DND-41 (cell line): ENCODE measurements at places on chromosomes 3 and 15.
A peak's percentile ranks its signal among the peaks of the same experiment; 100 is the strongest.

- DNase-seq: no peak
Observed at GRCh38 chr15:22956257-22956977, 23.8 kb downstream of the CYFIP1 start.

GRCh38 chr15:36961956-36962355 lies 138.4 kb downstream of the MEIS2 start:
- DNase-seq: no peak

- no peak for DNase-seq
Observed at GRCh38 chr3:117059067-117059955, 349.7 kb downstream of the TUSC7 start.

DNA sequence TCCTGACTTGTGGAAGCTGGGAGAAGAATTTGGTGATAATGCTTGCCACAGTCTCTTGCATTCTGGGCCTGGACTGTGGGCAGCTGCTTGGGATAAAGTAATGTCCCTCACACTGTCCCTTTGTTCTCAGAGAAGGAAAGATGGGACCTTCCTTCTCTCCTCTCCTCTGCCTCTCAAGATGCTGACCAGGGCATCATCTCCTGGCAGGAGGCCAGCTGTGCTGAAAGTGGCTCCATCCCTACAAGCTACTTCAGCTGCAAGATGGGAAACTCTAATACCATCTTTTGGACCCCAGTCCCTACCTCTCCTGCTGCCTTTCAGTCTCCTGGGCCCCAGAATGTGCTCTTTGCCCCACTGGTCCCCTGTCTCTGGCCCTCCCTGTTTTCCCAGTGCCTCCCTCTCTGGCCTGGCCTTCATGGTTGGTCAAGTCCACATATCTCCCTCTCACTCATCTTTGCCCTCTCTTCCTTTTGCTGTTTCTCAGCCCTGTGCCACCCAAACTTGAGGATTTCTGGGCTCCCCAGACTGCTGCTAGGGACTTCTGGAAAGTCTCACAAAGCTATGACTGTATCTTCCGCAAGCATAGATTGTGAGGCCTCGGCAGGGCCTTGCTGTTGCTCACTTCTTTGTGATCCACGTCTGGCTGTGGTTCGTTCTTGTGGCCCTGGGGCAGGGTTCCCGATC lies 7.1 kb upstream of the SLC6A20 start:
- peak; percentile 7 for DNase-seq

- DNase-seq: no peak
Observed at GRCh38 chr3:178078953-178079352, 457.3 kb upstream of the KCNMB2 start.

DNA sequence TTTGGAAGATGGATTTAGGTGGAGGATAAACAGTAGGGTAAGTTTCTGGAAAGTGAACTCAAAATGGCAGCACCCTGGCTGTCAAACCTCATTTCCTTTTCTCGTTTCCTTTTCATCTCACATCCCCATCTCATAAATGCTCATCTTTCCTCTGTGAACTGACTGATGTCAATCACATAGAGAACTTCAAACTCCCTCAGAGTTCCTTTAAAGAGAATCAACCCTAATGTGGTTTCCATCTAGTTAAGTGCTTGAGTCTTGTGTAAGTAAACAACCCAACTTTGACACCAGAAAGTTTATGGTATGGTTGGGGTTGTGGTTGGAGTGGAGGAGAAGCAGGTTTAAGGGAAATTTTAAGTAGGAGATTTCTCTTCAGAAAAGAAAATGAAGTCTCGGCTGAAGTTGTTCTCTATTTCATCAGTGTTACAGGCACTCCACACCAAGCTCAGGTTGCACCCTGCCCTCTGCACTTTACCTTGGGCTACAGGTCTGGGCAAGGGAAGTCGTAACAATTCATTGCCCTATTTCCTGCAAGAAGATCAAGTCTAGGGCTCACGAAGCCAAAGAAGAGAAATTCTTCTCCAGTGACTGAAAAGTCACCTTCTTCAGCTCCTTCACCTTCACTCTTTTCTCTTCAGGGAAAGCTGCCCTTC lies 34.4 kb upstream of the TNIK start:
- DNase-seq: no peak

- no peak for DNase-seq
Observed at GRCh38 chr15:65032801-65033537, 3.5 kb upstream of the MTFMT start.

DNA sequence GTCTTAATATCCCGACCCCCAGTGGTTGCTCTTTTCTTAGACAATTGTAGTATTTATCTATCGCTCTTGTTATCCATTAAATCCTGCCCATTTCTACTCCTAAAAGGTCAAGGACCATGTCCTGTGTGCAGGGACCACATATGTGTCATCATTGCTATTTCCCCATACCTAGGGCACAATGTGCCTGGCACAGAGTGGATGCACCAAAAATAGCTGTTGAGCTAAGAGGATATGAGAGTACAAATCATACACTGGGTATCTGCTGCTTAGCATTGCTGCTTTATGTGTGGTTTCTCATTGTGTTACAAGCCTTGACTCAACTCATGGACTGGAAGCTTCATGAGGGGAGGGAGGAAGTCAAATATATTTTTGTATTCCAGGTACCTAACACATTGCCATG lies 3.4 kb upstream of the MITF start:
- DNase-seq: no peak

DNA sequence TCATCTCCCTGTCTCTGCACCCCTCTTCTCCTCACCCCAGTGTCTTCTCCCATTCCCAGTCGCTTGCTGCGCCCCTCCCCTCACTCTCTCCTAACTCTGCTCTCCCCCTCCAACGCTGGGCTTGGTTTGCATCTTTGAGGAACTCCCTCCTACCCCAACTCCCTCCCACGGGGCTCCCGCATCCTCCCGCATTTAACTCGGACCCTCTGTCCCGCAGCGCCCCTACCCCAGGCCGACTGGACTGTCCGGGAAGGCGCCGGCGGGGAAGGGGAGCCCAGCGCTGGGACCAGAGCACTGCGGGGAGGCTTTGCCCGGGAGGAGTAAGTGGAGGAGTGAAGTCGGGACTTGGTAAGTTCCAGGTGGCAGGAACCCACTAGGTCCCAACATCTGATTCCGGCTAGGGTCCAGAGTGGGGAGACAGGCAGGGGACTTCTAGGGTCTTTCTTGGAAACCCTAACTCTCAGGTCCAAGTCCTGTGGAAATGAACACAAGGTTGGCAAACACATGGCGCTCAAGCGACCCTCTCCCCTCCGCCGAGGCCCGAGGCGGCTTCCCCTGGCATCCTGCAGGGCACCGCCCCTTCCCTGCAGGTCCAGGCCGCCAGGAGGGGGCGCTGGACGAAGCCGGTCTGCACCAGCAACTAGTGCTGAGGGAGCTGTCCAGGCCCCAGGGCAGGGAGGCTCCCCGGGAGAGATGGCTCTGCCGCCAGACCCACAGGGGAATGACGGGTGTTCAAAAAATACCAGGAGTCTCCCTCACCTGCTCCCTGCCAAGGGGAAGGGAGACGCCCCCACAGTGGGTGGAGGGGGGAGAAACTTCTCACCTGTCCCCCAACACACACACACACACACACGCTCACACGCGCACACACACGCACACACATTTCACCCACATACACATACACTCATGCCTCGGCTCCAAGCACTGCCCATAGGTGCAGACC lies 53.2 kb downstream of the LHFPL4 start:
- peak; percentile 67 for DNase-seq

- no peak for DNase-seq
Observed at GRCh38 chr3:178802993-178803693, 266.9 kb downstream of the KCNMB2 start.

DNA sequence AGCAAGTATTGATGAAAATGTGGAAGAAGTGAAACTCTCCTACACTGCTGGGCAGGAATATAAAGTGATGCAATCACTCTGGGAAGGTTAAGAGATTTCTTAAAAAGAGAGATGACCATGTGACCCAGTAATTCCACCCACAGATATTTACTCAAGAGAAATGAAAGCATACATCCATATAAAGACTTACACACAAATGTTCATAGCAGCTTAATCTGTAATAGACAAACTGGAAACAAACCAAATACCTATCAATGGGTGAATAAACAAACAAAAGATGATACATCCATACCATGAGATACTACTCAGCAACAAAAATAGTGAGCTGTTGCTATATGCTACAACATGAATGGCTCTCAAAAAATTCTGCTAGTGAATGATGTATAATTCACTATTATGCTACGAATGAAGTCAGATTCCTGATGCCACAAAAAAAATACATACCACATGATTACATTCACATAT lies 463.3 kb downstream of the MAGI1 start:
- no peak for DNase-seq

DNA sequence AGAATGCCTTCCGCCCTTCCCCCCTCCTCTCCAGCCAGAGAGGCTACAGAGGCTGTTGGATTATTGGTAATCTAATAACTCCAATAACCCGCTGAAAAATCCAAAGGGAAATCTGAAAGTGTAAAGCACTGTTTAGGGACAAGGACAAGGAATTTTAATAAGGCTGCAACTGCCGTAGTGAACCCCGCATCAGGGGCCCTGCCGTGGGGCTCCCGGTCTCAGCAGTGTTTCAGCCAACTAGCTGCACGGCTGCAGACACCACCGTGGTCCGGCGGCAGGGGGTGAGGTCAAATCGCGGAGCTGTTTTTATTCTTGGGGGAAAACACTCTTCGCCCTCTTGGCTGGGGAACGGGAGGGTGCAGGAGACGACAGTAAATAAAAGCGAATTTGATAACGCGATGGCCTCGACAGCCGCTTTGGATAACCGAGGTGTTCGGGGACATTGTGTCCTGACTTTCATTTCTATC lies 6.1 kb downstream of the BCL6 start:
- DNase-seq: no peak

DNA sequence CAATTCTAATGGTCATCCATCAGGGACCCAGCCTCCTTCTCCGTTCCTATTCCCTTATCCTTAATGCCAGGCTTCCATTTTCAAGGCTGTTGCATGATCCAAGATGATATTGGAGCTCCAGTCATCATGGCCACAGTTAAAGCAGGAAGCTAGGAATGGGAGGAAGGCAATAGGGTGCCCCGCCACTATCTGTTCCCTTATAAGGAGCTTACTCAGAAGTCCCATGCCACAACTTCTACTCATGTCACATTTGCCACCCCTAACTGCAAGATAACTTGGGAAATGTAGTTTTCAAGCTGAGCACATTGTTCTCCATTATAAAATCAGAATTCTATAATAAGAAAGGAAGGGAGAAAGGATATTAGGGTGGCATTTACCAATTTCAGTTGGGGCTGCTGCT lies 38.6 kb upstream of the SPSB4 start:
- no peak for DNase-seq

GRCh38 chr3:179348325-179349013 lies 960 bp downstream of the MFN1 start:
- DNase-seq: no peak

GRCh38 chr15:67744331-67745072 lies 80.8 kb upstream of the SKOR1 start:
- no peak for DNase-seq

- no peak for DNase-seq
Observed at GRCh38 chr3:21520106-21520963, 230.7 kb downstream of the ZNF385D start.

DNA sequence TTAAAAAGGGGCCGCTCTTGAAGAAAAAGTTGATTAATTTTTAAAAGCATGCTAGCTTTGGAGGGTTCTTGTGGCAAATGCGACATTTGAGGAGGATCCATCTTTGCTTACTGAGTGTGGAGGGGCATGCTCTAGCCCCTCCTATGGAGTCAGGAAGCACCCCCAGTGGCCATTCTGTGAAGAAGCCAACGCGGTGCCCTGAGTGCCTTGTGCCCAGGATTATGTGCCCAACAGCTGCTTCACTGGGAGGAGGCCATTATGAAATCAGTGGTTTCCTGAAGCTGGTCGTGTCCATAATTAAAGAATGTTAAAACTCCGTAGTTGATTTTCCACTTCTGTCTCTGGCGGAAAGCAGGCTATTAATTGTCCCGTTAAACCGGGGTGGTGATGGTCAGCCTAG lies 69.1 kb upstream of the TNFAIP8L3 start:
- DNase-seq: no peak

DNA sequence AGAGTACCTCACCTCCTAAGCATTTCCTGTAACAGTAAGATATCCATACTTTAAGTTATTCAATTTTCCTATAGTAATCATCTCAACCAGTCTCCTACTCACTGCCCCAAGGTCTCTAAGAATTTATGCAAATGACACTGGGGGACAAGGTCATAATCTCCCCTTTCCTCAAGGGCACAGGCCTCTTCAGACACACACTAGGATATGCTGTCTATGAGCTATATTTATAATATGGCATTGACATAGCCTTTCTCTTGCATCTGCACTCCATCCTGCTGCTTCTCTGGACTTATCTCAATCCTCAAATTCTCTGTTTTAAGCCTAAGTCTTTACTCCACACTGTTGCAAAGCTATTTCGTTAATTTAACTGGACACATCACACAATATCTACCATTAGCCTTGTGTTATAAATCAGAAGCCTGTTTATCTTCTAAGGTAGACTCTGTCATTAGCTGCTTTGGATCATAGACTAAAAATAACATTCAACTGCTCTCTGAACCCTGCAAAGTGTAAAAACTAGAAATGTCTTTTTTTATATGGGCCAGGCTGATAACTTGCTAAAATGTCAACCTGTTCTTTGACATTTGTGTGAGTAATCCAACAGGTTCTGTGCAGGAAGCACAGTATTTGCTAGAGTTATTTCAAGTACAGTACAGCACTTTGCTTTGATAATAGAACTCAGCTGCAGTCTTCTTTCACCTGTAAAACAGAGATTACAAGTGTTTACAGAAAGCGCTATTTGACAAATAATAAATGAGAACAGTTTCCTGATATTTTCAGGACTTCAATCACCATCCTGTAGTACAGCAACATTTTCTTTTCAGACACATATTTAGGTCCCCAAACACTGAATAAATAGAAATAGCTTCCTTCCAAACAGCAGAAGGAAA lies 17.8 kb upstream of the SEC62 start:
- no peak for DNase-seq

DNA sequence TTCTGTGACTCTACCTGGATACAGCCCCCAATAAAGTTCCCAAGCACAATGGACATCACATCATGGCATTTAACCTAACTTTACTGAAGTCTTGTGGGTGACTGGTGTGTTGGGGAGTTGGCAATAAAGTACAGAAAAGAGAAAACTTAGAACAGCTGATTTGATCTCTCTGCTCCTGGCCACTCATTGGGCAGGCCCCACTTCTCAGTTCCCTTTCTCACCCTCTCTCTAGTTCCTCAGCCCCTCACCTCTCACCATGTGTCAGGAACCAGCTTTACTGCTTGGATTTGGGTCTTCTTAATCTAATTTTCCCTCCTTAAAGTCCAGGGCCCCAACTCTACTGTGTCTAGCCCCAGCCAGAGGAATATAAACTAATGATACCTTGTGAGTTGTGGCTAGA lies 713 bp upstream of the MUC13 start:
- no peak for DNase-seq

GRCh38 chr3:133455281-133455680 lies 55.4 kb downstream of the BFSP2 start:
- no peak for DNase-seq

- DNase-seq: peak; percentile 20
Observed at GRCh38 chr3:131033480-131034080, 6.9 kb downstream of the NEK11 start.

GRCh38 chr3:168425936-168426595 lies 330.3 kb upstream of the GOLIM4 start:
- DNase-seq: no peak
